Activated T-cell treated with anti-CD3 and anti-CD28 coated beads, Interleukin-2, amount 50 U/mL, for 72 hours (primary cell): ENCODE measurements at places on chromosomes 4 and X. TPM values are rescaled to one million over a fixed set of nuclear protein-coding genes. Genes with fewer than 3 reads are reported as not detected.

DNA sequence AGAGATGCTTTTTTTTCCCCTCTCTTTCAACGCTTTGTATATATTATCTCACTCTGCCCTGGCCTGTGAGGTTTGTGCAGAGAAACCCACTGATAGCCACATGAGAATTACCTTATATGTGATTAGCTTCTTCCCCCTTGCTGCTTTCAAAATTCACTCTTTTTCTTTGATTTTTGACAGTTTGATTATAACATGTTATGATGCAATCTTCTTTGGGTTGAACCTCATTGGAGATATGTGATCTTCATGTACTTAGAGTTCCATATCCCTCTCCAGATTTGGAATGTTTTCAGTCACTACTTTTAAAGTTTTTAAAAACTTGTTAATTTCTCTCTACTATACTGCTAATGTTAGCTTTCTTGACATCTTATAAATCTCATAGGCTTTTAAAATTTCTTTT, 479.5 kb upstream of the AGA start:
- no peak for DNase-seq

- DNase-seq = no peak
Observed at GRCh38 chr4:77232653-77233052, 75.6 kb downstream of the CCNG2 start.

- no peak for DNase-seq
Observed at GRCh38 chr4:123597586-123597985, 201.0 kb downstream of the SPRY1 start.

GRCh38 chrX:108437349-108438109, 693 bp downstream of the COL4A6 start:
- no peak for DNase-seq

- DNase-seq = no peak
Observed at GRCh38 chrX:41090568-41091238, 5.5 kb downstream of the USP9X start.

DNA sequence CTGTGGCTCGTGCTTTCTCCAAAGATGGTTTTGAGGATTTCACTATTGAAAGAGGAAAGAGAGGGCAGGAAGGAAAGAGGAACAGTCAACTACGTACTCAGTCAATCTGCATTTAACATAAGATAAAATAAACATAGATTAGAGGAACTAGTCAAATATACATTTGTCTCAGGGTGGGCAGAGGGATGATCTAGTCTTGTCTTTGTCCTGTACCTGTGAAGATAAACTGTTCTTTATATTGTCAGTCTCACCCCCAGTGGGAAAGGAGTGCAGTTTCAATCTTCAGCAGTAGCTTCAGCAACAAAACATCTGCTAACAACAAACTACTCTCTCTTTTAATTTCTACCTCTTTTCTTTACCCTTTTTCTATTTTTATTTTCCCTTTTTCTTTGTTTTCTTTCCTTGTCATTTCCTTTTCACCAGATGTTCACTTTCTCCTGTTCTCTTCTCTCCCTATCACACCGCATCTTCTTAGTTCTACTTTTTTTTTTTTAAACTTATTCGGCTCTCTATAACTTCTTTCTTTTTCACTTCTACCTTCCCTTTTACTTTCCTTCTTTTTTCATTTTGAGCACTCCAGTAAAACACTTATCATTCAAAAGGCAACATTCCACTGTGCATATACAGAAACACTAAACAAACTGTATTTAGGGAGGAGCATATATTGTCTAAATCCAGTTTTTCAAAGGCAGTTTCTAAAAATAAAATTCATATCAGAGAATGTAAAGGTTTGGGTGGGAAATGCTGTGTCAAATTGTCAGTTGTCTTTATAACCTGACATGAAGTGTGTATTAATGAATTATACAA, 51.4 kb upstream of the GUCY1A1 start:
- no peak for DNase-seq

DNA sequence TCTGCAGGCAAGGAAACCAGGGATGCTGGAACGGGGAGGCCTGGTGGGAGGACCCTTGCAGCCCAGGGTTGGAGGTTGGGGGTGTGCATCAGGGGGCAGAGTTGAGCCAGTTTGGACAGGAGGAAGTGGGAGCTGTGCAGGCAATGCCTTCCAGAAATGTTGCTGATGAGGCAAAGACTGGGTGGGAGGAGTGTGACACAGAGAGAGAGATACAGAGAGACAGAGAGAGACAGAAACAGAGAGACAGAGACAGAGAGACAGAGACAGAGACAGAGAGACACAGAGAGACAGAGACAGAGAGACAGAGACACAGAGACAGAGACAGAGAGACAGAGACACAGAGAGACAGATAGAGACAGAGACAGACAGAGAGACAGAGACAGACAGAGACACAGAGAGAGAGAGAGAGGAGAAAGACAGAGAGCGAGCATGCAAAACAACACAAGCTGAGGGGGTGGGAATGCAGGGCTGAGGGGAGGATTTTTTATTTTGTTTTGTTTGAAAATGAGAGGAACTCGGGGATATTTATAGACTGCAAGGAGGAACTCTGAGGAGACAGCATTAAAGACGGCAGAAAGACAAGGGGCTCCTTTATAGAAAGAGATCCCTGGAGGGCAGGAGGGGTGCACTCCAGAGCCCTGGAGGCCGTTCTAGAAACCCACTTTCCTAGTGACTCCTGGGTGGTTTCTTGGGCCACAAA, 1.9 kb upstream of the HAUS3 start:
- DNase-seq = peak; percentile 27

DNA sequence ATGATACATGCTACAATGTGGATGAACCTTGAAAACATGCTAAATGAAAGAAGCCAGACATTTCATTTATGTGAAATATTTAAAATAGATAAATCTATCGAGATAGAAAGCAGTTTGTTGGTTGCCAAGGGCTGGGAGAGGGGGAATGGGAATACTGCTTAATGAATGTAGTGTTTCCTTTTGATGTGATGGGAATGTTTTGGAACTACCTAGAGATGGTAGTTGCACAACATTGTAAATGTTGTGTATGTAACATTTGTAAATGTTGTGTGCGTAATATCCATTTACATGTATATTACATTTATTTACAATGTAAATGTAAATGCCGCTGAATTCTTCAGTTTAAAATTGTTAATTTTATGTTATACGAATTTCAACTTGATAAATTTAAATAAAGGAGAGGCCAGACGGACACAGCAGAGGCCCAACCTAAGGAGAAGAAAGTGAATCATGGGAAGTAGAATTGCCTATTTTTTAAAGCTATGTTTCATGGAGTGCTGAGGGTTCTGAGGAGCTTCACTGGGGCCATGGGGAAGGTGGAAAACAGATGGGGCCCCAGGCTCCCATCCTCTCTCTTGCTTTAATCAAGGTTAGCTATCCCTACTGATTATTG, 60.0 kb upstream of the TEX13D start:
- no peak for DNase-seq

- DNase-seq = no peak
Observed at GRCh38 chrX:13250826-13251580, 68.8 kb downstream of the ATXN3L start.

DNA sequence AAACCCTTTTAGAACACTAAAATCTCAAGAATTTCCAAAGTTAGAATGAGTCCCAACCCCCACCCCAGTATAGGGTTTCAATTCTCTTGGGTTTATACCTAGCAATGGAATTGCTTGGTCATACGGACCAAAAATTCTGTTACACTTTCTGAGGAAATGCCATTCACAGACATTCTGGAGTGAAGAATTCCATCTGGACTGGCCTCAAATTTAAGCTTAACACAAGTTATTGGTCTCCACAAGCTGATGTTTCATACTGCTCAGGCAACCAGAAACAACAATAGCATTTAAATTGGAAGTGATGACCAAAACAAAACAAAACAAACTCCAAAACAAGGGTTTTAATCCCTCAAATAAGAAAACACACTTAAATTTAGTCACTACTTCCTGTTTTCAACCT, 51.1 kb downstream of the GPC4 start:
- DNase-seq = no peak

- no peak for DNase-seq
Observed at GRCh38 chrX:11665168-11666111, at the start of gene ARHGAP6. ARHGAP6 (minus strand) TSS chrX:11665920; CDS start chrX:11664828, 1,092 bp downstream.

DNA sequence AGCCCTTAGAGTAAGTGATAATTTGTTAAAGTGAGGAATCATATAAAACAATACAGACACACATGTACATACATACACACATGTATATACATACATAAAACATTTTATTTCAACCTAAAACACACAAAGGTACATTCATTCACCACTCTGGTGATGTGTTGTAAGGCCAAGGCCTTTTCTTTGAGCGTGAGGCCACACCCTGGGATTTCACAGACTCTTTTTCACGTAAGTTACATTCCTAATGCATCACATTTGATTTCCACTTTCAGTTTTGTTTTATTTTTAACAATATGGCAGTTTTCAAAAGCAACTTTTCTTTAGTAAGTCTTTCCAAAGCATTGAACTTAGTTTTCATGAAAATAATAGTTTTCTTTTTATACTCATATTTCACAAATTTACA, 170.7 kb downstream of the COL4A6 start:
- DNase-seq = no peak

DNA sequence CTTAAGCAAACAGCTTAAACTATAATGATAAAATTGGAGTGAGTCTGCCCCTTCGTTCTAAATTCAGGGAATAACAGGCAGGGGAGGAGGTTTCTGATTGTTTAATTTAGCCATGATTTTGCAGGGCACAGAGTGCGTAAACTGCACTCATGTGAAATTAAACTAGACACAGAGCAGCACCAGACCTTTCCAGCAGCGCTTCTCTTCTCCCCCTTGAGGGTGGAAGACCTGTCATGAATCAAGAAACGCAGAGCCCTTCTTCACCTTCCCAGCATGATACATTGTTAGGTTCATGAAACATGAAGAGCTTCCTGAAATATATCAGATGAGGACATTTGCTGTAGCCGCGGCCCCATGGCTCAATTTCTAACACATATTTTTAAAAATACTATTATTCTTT, 63.1 kb downstream of the FAM114A1 start:
- no peak for DNase-seq

- no peak for DNase-seq
Observed at GRCh38 chr4:68447201-68447600, at the start of gene TMPRSS11E. TMPRSS11E (plus strand) TSS chr4:68447463; CDS start chr4:68447513, 50 bp downstream.

DNA sequence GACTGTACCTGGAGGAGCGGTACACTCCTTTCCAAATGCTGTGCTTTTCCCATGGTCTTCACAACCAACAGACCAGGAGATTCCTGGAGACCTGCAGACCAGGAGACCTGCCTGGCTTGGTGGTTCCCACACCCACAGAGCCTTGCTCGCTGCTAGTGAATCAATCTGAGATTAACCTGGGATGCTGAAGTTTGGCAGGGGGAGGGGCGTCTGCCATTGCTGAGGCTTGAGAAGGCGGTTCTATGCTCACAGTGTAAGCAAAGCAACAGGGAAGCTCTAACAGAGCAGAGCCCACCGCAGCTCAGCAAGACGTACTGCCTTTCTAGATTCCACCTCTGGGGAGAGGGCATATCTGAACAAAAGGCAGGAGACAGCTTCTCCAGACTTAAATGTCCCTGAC, 34.5 kb upstream of the FAAH2 start:
- DNase-seq = no peak

- no peak for DNase-seq
Observed at GRCh38 chr4:185716141-185716551, 95.8 kb downstream of the SORBS2 start.

DNA sequence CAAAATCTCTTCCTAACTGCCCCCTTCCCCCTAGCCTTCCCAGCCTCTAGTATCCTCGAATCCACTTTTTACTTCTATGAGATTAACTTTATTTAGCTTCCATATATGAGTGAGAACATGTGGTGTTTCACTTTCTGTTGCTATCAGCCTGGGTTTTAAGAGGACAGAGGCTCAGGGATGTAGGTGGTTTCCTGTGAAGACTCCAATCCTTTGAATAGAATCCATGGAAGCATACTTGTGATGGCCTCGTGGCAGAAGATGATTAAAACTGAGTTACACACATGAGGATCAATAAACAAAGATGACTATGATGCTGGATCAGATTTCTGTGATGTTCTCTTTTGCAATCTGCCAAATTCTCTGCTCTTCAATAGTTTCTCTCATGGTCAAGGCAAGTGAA, 29.8 kb downstream of the CD99L2 start:
- no peak for DNase-seq

GRCh38 chr4:157004279-157005161, 32.9 kb upstream of the PDGFC start:
- no peak for DNase-seq

DNA sequence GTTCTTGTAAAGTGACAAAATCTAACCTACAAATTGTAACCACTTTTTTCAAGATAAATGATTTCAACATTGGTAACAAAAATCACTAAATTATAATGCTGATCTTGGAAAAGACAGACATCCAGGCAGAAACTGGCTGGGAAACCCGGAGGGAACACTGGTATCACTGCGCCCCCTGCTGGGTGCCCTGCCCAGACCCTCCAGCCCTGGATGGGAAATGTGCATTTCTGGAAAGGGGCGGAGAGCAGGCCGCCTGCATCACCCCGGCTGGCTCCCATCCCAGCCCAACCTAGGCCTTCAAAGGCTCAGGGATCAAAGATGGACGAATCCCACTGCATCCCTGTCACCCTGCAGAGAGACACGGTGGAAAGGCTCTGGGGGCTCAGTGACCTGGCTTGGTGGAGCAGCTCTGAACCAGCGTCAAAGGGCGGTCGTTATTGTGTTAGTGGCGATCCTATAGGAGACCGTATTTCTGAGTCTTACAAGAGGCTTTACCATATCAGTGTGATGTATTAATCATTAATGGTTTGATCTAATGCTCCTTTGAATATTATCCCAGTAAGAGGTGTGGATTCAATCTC, 37.3 kb downstream of the ACOX3 start:
- DNase-seq = peak; percentile 48

DNA sequence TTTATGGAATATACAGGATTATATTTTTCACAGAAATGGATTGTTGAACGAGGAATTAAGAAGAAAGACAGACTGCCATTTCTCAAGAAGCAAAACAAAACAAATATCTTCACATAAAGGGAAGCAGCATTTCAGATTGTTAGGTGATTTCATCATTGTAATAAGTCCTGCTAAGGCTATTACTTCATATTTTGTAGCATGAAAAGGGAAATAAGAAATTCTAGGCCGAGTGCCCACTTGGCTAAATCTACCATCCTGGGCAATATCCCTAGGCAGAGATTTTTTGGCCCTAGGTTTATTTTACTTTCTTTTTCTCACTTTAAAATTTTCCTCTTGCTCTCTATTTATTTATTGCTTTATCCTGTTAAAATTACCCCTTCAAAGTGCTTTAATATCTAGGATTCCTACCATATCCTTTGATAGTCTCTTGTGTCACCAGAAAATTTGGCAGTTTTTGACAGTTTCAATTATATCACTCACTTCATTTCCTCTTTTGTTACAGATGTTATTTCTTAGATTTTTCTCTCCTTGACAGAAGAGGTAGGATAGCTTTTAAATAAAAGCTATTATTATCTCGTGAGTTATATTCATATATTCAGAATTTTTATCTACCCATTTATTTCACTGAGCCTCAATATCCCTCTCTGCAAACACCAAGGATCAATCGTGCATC, 142.3 kb downstream of the PDGFC start:
- no peak for DNase-seq

The TMEM47 gene
- not detected for total RNA-seq

The PRSS12 gene
- 0.07 TPM for total RNA-seq

The GAGE12F gene
- not detected for total RNA-seq

The SASH3 gene
- total RNA-seq = 166 TPM

The TNIP2 gene
- 72.3 TPM for total RNA-seq
